NCI-H2029 (cell line): ENCODE measurements at places on chromosomes 13 and 19.

DNA sequence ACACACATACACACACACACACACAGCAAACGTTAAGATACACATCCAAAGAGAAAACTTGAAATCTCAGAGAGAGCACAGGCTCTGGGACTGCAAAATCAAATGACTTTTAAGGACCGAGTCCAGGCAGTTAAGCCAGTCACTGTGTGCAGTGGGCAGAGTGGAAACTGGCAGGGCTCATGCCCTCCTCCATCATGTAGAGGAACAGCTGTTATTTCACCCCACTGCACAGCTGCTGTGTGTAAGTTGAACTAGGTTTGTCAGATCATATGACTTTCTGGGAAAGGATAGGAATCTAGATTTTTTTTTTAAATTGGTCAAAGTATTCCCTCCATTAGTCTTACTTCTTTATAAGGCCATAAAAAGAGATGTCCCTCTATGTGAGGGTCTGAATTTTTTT is 1002.1 kb downstream of the UQCRFS1 start:
- DNase-seq: no peak

- DNase-seq: peak; percentile 30
These were observed 23.6 kb downstream of the LYL1 start for GRCh38 chr19:13078897-13079541.

DNA sequence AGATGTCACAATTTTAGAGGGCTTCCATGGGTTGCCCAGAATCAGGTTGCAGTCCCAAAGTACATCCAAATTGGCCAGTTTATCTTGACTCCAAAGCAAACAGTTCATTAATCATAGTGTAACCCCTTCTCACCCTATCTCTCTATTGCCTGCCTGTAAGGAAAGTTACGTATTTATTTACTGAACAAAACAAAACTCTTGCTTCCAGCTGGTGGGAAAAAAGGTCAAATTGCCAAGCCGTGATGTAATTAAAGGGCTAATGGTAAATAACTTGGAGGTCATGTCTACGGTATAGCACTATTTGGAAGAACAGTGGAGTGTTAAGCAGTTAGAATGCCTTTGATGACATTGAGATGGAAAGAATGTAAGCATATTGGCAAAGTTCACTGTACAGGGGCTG is 214.0 kb downstream of the DLEU7 start:
- DNase-seq: no peak

- no peak for DNase-seq
These were observed 334.8 kb downstream of the SLC7A1 start for GRCh38 chr13:29260684-29261083.

GRCh38 chr13:101307181-101307701 is 109.1 kb downstream of the NALCN start:
- no peak for DNase-seq

- no peak for DNase-seq
These were observed 2.6 kb upstream of the DOHH start for GRCh38 chr19:3503036-3503572.

DNA sequence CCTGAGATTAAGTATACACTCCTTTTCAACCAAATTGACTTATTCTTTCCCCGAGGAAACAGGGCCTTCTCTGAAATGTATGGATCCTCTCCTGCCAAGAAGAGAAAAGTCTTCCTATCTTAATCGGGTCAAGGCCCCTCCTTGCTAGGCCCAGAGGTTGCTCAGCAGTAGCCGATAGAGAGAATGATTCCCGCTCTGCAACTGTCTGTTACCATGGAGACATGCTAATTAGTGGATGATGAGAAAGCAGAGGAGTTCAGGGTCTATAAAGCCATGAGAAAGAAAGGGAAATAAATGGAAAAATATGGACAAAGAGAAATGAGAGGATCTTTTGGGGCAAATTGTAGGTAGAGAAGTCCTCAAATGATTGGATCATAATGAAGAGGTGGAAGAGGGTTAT is 103.5 kb downstream of the POU4F1 start:
- no peak for DNase-seq

GRCh38 chr19:4597278-4597974 is 37.9 kb upstream of the SEMA6B start:
- DNase-seq: no peak
